ENCODE measurements at places on chromosomes 4 and X.

GRCh38 chr4:69718396-69719271 lies 41.8 kb downstream of the SULT1B1 start:
- no peak for DNase-seq

GRCh38 chrX:119429471-119429870 lies 30.3 kb downstream of the SLC25A43 start:
- no peak for DNase-seq

DNA sequence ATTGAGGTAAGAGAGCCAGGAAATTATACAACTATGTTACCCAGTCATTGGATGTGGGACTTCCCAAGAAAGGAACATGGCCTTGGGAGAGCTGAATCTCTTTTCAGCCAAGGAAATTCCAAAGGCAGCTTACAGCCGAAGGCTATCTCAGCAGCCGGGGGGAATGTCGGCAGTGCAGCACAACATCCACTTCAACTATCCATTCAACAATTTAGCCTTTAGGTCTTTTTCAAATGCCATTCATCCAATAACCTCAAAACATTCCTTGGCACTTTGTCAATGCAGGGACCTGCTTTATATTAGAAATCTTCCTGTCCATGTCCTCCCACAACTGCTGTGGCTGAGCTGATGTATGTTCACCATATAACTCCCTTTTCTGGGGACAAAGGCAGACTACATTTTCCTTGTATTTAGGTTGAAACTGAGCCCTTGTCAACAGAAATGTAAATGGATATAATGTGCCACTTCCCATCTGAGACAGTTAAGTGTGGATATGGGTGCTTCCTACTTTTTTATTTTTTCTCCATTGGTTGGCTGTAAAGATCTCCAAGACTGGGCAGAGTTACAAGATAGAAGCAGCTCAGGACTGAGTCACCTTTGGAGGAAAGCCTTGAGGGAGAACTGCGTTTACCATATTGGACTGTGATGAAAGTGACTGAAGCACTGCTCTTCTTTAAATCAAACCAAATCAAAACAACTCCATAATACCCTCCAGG lies 94.8 kb downstream of the GPRIN3 start:
- no peak for DNase-seq

DNA sequence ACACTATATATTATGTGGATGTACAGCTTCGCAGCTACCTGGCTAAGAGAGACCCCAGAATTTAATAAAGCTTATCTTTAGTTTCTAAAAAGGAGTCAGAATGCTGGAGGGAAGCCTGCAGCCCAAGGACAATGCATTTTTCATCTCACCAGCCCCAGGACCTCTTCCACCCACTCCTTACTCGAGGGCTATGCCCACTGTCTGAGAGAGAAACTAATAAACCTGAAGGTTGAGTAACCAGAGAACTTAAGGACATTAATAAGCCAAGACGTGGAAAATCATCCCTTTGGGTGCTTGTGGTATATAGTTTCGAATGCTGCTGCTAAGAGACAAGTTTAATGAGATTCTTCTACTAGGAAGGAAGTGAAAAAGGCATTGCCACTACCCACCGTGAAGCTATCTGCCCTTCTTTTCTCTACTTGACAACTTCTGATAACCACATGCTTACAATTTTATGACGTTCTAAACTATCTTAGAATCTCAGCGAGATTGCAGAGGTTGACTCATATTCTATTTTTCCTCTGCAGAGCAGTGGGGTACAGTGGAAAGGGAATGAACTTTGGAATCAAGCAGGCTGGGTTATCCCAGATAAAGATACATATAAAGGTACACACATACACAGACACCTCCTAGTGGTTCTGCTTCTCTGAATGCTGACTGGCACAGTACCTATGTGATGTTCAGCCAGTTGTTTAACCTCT lies 3.3 kb downstream of the RELL1 start:
- DNase-seq, result no peak

- DNase-seq, result peak; percentile 60
Observed at GRCh38 chrX:46758956-46759644, at the start of gene SLC9A7. Gene SLC9A7, minus strand, starts transcription at chrX:46759118. Its CDS starts 89 bp downstream, at chrX:46759029.

DNA sequence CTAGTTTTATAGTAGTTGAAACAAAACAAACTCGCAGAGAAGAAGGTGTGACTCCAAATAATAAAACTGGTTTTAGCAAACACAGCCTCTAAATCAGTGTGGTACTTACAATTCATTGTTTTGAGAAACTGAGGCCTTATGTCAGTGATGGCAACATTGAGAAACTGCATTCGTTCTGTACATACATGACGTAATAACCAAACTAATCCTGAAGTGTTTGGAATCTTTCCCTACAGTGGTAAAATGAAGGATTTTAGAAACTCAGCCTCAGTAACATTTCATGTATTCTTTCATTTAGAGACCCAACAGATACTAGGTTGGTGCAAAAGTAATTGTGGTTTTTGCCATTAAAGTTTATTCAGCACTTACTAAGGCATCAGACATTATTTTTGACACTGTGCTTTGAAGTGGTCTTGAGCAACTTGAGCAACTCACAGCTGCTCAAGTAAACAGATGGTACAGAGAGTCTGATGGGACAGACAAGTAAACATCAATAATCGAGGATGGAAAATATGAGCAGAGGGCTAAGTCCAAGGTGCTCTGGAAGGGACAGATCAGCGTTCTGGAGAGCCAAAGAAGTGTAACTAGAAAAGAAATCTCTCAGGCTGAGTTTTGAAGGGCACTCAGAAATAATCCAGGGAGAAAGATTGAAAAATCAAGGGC lies 390.8 kb upstream of the BOD1L1 start:
- DNase-seq, result no peak

DNA sequence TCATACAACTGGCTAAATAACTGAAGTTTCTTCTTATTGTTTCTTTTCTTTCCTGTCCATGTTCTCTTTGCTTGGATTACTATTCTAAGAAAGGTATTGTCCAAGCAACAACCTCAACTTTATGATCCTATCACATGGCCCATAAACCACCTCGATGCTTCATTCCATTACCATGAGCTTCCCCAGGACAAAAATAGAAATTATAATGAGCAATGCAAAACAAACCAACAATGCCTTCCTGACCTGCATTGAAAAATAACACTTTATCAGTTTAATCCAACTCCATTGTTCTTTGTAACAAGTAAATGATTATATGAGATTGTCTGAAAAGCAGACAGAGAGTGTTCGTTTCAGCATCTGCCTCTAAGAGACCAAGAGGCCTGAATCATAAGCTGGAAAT lies 148.8 kb downstream of the HS6ST2 start:
- no peak for DNase-seq

GRCh38 chr4:1359976-1360375 lies 13.0 kb downstream of the UVSSA start:
- DNase-seq, result no peak

GRCh38 chr4:125741825-125742452 lies 427.2 kb downstream of the FAT4 start:
- no peak for DNase-seq

DNA sequence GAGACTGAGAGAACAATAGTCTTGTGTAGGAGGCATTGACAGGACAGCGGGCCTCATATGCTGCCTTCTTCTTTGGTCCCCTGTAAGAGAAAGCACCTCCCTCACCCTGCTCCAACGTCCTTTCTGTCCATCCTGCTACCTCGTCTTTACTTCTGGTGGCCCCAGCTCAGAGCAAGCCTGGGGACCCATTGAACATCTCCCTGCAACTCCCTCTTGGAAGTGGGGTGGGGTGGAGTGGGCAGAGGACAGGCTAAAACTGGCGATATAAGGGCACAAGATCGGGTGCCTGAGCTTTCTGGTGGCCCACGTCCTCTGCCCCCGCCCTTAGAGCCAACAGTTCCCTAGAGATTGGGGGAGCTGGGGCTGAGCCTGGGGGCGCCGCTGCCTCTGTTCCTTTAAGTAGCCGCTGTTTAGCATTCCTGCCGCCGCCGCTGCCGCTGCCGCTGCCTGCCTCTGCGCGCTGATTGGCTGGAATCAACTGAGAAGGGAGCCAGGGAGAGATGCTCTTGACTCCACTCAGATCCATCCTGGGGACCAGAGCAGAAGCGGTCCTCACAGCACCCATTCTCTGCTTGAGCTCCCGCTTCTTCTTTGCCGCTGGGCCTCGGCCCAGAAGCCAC lies at the start of gene DLG3:
TSS of gene DLG3 (plus strand) at position 510 of the 620 bp plus-strand sequence. CDS start 367 bp downstream, outside the sequence.
- no peak for DNase-seq

- DNase-seq, result no peak
Observed at GRCh38 chrX:78653118-78653822, 5.9 kb downstream of the RTL3 start.

- no peak for DNase-seq
Observed at GRCh38 chrX:13284570-13284969, 35.3 kb downstream of the ATXN3L start.

GRCh38 chrX:32995427-32995826 lies 215.9 kb downstream of the DMD start:
- no peak for DNase-seq

GRCh38 chr4:129929052-129929451 lies 833.1 kb downstream of the C4orf33 start:
- DNase-seq, result no peak

GRCh38 chr4:88757776-88758175 lies 60.1 kb upstream of the NAP1L5 start:
- no peak for DNase-seq

- DNase-seq, result no peak
Observed at GRCh38 chrX:3017492-3017891, 11.1 kb downstream of the ARSH start.

DNA sequence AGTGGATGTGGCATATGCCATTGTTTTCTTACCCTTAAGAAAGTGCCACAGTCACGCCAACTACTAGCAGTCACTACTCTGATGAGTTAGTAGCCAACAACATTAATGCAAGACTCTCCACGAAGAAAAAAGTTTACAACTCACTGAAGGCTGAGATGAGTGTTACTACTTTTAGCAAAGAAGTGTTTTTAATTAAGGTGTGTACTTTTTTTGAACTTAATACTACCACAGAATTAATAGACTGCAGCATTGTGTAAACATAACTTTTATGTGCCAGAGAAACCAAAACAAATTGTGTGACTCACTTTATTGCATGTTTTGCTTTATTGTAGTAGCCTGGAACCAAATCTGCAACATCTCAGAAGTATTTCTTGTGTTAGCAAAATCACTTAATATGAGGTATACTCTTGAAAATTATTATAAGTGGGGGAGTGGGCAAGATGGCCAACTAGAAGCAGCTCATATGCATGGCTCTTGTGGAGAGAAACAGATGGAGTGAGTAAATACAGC lies 2.2 kb upstream of the UGT2B4 start:
- no peak for DNase-seq

GRCh38 chrX:111470681-111471403 lies 40.6 kb upstream of the SERTM2 start:
- no peak for DNase-seq

DNA sequence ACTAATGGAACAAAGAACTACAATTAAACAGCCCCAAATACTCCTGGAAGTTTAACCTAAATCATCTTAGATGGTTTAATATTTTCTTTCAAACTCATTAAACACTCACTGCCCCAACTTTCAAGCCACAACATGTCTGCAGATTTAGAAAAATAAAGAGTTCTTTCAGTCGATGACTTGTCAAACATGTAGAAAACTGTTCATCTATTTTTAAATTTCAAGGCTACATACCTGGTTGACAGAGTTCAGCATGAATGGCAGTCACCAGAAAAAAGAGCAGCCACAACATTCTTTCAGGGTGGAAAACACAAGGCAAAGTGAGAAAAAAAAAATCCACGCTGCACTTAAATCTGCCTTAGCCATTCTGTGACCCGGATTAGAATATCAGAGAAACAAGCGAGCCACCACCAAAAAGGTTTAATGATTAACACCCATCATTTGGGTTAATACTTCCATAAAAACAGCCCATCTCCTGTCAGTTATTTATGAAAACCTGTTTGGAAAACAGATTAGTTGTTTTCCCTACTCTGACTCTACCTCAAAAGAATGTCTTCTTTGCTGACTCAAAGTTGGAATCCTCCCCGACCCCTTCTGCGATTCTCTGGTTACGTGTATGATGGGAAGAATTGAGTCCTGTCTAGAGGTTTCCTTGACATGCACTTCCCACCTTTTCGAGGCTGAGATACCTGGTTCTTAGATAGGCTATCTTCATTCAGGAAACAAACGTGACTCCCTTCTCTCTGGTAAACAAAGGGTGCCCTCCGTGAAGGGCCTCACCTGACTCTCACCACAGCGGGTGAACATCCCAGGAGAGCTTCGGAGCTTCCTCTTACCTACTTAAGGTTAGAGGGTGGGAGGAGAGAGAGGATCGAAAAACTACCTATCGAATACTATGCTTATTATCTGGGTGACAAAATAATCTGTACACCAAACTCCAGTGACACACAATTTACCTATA lies at the start of gene CLTRN:
TSS of gene CLTRN (minus strand) at position 319 of the 958 bp plus-strand sequence. CDS start at position 289, 30 bp downstream.
- DNase-seq, result no peak
